A549 treated with GW870086 at 1 μM for 4 hours (cell line): ENCODE measurements at places on chromosomes 2 and 18. TPM values are rescaled to one million over a fixed set of nuclear protein-coding genes. Genes with fewer than 3 reads are reported as not detected.

The KCNF1 gene
- 24.7 to 51.1 TPM (median 41.5 TPM) in 5 replicates for total RNA-seq

The ATOH8 gene
- 7.2 to 10.5 TPM (median 8.1 TPM) in 5 replicates for total RNA-seq

The CREG2 gene
- 7.5 to 16.5 TPM (median 13.6 TPM) in 5 replicates for total RNA-seq

The REG3G gene
- not detected in 5 replicates for total RNA-seq

The MATN3 gene
- total RNA-seq, result 11.4 to 19.0 TPM (median 17.5 TPM) in 5 replicates

The SETBP1 gene
- 0.46 to 0.61 TPM (median 0.56 TPM) in 5 replicates for total RNA-seq

The RTP5 gene
- not detected in 5 replicates for total RNA-seq

The RESP18 gene
- not detected in 5 replicates for total RNA-seq

The IL37 gene
- total RNA-seq, result not detected in 5 replicates

The SCN7A gene
- not detected in 5 replicates for total RNA-seq
